H4 (cell line): ENCODE measurements at places on chromosomes 16 and 17. TPM values are rescaled to one million over a fixed set of nuclear protein-coding genes. Genes with fewer than 3 reads are reported as not detected.

GRCh38 chr16:86697715-86698114 is 119.4 kb downstream of the FOXL1 start:
- peak; percentile 53 for DNase-seq

DNA sequence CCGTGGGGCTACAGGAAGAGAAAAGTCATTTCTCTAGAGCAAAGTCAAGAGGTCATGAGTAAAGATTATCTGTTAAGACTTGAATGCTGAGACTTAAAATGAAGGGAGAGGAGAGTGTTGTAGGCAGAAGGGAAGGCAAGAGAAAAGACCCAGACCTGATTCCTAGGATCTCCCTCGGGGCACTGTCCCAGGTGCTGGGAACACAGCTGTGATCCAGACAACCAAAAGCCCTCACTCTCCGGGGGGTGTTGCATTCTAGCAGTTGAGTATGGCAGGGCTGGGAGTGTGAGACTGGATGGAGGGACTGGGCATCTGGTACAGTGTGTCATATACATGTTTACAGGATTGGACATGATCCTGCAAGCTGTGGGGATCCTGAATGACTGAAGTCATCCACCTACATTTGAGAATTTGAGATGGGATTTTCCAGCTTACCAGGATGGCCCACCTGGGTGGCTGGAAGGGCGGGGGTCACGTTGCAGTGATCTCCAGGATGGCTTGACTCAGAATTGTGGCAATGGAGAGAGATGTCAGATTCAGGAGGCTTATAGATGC is 29.1 kb downstream of the ARSG start:
- no peak for DNase-seq

GRCh38 chr16:86680661-86681030 is 102.3 kb downstream of the FOXL1 start:
- no peak for DNase-seq

GRCh38 chr17:75776386-75777295 is 8.0 kb upstream of the UNK start:
- DNase-seq = peak; percentile 51

- no peak for DNase-seq
Observed at GRCh38 chr16:49918257-49918656, 62.3 kb upstream of the ZNF423 start.

- DNase-seq = no peak
Observed at GRCh38 chr16:66058172-66058691, 308.3 kb upstream of the CDH5 start.

DNA sequence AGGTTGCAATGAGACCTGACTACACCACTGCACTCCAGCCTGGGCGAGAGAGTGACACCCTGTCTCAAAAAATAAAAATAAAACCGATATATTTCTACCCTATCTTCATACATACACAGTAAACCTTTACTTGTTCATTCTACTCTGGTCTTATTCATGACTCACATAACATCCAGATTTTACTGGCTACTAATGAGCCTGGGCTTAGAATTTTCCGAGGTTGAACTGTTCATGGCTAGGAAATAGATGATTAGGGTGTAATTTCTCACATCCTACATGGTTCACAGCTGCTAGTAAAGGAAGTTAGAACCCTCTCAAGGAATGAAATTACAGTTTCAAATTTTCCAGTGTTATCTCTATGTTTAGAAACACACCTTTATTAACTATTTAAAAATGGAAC is 14.7 kb downstream of the GSPT1 start:
- no peak for DNase-seq

DNA sequence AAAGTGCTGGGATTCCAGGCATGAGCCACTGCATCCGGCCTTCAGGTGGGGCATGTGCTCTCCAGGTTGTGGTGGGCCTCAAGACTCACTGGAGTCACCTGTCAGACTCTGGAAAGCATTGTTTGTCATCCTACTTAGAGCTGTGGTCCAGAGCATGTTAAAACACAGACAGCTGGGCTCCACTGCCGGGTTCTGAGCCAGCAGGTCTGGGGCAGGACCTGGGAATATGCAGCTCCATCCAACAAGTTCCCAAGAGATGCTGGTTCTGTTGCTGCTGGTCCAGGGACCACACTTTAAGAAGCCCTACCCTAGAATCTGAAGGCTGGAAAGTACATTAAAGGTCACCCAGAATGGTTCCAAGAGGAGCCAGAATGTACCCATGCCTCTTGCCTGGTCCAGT is 75.3 kb downstream of the GAS7 start:
- DNase-seq = no peak

The FAM20A gene
- not detected in 2 replicates for total RNA-seq

The HBA1 gene
- total RNA-seq = not detected in 2 replicates

The ABCC1 gene
- total RNA-seq = 9.7 and 12.5 TPM in 2 replicates
